ENCODE measurements at places on chromosomes 1 and 21.

GRCh38 chr1:54794451-54795355 is 6.4 kb downstream of the TTC22 start:
- DNase-seq = no peak

- DNase-seq = no peak
Observed at GRCh38 chr1:223611936-223612335, 53.6 kb downstream of the CAPN8 start.

DNA sequence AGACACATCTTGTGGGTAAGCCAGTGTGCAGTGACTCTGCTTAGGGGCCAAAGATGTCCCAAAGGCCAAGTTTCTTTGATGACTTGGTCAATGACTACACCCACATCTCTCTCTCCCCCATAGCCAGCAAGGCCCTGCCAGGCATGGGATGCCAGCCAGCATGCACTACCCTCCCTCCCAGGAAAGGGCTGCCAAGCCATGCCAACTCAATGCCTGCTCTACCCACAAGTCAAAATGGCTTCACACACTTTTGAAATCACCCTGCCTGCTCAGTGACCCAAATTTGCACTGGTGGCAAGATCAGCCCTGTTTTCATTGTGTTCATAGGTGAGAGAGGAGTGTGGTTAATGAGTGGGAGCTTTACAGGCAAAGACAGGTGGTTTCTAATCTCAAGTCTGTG is 112.5 kb downstream of the MATN1 start:
- DNase-seq = no peak

- no peak for DNase-seq
Observed at GRCh38 chr1:39127513-39127912, 77.0 kb upstream of the MACF1 start.

- DNase-seq = no peak
Observed at GRCh38 chr1:215118081-215118480, 35.5 kb downstream of the KCNK2 start.

DNA sequence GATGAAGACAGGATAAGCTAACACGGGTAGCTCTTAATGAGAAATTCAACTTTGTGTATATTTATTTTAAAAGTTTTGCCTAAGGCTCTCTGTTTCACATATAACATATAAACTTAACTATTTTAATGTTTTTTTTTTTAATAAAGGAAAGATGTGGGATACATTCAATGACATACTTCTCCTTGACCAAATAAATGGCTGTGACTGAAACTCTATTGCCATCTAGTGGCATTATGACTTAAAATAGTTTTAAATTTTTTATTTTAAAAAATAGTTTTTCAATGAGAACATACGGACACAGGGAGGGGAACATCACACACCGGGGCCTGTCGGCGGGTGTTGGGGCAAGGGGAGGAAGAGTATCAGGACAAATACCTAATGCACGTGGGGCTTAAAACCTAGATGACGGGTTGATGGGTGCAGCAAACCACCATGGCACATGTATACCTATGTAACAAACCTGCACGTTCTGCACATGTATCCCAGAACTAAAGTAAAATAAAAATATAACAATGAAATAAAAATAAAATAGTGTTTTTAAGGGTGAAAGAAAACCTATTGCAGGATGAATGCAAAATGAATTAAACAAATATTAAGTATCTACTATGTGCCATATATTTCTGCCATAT is 83.4 kb downstream of the LYST start:
- DNase-seq = no peak

- DNase-seq = no peak
Observed at GRCh38 chr1:58899587-58900271, 115.9 kb upstream of the JUN start.

GRCh38 chr1:15610167-15610566 is 7.1 kb upstream of the DDI2 start:
- DNase-seq = no peak

DNA sequence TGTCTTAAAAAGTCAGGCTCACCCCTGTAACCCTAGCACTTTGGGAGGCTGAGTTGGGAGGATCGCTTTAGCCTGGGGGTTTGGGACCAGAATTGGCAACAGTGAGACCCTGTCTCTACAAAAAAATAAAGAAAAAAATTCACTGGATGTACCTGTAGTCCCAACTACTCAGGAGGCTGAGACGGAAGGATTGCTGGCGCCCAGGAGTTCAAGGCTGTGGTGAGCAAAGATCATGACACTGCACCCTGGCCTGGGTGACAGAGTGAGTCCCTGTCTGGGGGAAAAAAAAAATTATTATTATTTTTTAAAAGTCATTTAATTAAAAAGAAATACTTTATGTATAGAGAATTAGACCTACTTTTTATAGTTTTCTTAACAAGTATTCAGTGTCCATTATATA is 47.1 kb downstream of the ZMYM4 start:
- no peak for DNase-seq

DNA sequence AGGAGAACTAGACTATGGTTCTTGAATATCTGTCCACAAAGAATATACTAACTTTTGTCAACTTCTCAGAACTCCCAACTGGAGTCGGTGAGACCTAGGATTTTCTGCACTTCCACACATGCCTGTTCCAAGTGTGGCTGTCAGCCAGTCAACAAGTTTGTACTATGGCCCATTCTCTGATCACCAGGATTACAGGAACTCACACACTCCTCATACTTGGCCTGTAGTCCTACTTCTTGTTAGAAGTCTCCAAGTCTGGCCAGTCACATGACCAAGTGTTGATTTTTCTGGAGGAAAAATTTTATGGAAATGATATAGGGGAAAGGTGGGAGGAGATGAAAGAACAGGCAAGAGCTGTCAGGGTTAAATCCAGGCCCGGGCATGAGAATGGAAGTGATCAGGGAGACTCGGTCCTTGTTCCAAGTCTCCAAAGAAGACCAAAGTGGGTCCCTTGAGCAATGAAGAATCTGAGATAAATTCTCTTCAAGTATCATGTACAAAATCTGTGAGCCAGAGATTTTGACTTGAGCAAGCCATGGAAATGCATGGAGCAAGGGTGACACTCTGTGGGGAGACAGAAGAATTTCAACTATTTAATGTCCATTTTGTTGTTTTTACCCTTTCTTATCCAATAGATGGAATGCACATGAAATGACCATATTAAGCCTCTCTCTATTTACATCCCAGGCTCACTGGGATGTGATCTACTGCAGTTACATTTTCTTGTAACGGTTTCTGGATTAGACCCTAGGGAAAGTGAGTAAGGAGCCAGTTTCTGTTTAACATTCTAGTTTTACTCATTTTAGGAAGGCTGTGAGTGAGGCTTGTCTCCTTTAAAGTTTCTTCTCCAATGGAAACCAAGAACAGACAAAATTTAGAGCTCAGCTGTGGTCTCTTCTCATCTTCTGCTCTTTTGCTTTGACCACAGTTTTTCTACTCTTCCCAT is 320.9 kb downstream of the ASTN1 start:
- no peak for DNase-seq

DNA sequence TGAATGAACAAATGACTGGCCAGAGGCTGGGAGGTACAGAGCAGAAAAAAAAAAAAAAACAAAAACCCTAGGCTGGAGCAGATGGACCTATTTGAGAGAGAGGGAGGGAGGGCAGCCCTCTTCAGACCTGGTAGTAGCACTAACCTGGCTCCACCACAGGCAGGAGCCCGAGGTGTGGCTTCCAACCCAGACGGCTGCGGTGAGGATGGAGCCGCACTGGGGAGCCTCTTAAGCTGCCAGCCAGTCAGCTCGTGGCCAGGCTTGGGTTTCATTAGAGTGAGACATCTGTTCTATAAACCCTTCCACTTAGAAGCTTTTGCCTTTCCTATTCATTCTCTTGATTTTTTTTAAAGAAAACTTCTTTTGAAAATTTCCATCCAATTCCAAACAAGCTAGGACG is 16.8 kb downstream of the LGR6 start:
- no peak for DNase-seq

DNA sequence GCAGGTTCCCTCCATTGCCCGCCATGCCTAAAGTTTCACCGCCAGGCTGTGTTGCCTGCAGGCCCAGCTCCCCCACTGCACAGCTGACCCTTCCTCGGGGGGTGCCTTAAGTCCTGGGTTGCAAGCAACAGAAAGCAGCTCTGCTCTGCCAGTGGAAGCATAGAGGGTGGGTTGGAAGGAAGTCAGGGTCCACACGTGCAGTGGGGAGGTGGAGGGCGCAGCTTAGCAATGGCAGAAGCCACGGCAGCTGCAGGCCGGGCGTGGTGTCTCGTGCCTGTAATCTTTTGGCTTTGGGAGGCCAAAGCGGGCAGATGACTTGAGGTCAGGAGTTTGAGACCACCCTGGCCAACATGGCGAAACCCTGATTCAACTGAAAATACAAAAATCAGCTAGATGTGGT is 106.3 kb upstream of the TMEM51 start:
- no peak for DNase-seq

DNA sequence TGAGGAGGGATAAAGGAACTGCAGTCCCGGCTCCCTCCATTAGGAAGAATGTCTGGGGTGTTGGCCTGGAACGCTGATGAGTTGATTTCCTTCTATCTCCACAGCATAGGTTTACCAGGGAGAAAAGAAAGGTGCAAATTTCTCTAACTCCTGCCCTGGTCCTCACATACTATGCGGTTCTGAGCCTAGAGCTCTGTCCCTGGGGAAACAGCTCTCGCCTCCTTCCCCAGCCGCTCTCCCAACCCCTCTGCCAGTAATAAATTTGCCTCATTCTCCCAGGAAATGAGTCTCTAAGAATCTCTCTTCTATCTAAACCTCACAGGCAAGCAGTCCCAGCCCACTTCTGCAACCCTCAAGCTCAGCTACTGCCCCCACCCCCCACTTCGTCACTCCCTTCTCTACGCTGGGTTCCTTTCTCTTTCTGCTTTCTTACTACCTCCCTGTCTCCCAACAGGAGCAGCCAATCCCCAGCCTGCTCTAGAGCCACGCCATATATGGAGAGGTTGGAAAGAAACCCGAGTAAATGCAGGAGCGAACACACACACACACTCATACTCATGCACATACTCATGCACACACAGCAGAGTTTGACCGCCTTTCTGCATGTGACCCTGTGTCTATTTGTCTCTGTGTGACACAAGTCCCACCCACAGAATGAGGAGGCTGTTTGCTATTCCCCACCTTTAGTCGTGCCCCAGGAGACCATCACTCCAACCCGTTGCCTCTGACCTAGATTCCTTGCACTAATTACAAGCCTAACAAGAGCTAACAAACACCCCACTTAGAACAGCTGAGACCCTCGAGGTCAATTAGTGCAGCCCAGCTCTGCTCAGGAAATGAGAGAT is 13.4 kb downstream of the PLEKHO1 start:
- DNase-seq = no peak

GRCh38 chr1:63642901-63643300 is 49.7 kb downstream of the PGM1 start:
- no peak for DNase-seq

- DNase-seq = no peak
Observed at GRCh38 chr21:15986277-15986676, 256.5 kb downstream of the USP25 start.

Measured in activated CD4-positive, alpha-beta T cell treated with anti-CD3 and anti-CD28 coated beads, Interleukin-2, amount 10 ng/mL, durations not matched to agents 7 days and 5 days (primary cell).